ENCODE measurements at places on chromosomes 2 and 18.

- DNase-seq, result no peak
These were observed 98.7 kb downstream of the COPS8 start for GRCh38 chr2:237184192-237184918.

- no peak for DNase-seq
These were observed 183.3 kb downstream of the CAMKMT start for GRCh38 chr2:44545005-44545404.

GRCh38 chr2:19496646-19497045, 138.2 kb upstream of the OSR1 start:
- no peak for DNase-seq

- DNase-seq, result no peak
These were observed 43.7 kb upstream of the FOSL2 start for GRCh38 chr2:28348921-28349320.

DNA sequence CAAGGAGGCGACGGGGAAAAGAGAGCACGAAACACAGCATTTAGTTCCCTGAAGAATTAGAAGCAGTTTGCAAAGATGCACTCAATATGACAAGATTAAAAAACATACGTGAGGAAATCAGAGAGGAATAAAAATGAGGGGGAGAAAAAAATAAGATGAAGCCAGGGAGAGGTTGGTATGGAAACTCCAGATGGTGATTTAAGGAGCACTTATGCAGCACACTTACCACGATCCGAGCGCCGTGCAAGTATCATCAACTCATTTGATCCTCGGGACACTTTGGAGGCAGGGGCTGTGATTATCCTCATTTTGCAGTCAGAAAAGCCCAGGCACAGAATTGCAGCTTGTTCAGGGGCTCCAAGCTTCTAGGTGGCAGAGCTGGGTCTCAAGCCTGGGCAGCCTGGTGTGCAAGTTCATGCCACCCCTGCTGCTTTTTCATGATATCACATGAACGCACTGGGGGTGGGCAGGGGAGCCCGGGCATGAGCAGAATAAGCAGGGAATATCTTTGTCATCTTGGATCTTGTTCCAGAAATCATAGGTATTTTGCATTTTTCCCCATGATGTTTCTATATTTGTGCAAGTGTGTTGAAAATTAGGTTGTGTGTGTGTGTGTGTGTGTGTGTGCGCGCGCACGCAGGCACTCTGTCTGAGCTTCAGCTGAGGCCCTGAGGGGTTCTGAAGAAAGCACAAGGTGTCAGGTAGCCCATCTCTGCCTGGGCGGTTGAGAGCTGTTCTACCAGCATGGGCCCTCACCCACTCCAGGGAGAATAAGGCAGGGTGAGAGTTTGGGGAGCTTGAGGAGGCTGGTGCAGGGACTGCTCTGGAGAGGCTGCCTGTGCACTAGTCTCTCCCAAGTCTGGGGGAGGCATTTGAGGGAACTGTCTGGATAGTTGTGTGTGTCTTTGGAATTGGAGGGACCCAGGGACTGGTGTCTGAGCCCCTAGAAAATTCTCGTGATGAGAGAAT, 25.0 kb upstream of the PDIA6 start:
- no peak for DNase-seq

- no peak for DNase-seq
These were observed 25.1 kb downstream of the BMP10 start for GRCh38 chr2:68846091-68846490.

GRCh38 chr2:142531377-142531776, 346.1 kb upstream of the KYNU start:
- DNase-seq, result no peak

GRCh38 chr18:8747440-8747937, 42.1 kb downstream of the MTCL1 start:
- DNase-seq, result no peak

DNA sequence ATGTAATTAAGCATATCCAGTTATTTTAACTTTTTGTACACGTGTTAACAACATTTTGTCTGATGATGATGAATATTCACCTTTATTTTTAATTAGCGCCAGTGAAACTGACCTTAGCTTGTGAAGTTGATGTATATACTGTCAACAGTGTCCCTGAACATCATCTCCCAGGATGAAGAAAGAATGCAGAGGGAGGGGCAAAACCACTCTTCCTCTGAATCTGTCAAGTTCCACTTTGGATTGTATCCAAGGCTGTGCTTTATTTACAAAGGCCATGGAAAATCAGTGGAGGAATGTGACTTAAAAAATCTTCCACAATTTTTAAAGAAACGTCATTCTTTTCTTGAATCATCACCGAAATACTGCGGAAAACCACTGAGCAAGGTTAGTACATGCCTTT, 4.5 kb upstream of the RMDN2 start:
- DNase-seq, result no peak

GRCh38 chr2:177606636-177607035, 214.1 kb downstream of the AGPS start:
- DNase-seq, result no peak

- DNase-seq, result no peak
These were observed 18.5 kb downstream of the TRAK2 start for GRCh38 chr2:201432621-201433393.

DNA sequence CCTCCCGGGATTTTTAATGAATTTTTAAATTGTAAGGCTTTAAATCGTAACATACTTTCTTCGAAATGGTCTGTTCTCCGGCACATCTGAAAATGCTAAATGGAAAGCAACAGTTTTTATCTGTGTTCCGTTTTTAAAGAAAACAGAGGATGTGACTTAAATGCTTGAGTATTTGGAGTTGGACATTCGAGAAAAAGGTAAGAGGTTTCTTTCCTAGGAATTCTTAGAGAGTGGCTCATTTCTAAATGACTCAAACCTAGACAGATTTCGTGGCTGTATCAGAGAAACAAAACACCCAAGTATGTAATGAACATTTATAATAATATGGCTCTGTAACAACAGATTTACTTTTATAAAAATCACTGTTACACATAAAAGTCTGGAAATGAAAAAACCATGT, 177.6 kb upstream of the CCDC68 start:
- DNase-seq, result no peak

DNA sequence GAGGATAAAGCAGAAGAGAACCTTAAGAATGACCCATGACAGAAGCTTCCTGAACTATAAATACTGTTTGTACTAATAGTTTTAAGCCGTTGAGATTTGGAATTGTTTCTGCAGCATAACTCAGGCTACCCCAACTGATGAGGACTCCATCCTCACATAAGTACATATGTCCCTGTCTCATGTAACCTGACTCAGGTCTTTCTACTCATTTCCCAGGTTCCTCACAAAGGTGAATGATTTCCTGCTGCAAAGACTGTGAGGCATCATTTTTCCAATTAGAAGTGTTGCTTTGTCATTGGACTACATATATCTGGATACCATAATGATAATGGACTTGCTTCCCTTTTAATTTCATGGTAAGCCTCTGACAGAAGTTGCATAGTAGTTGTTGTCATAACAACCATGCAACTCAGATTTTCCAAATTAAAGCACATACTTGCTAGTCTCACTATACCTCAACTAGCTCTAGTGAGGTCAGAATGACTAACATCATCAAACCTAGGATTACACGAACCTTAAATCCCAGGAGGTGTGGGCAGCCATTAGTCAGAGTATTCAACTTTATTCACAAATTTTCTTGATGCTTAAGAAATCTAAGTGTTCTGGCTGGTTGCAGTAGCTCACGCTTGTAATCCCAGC, 38.0 kb upstream of the NEDD4L start:
- no peak for DNase-seq

DNA sequence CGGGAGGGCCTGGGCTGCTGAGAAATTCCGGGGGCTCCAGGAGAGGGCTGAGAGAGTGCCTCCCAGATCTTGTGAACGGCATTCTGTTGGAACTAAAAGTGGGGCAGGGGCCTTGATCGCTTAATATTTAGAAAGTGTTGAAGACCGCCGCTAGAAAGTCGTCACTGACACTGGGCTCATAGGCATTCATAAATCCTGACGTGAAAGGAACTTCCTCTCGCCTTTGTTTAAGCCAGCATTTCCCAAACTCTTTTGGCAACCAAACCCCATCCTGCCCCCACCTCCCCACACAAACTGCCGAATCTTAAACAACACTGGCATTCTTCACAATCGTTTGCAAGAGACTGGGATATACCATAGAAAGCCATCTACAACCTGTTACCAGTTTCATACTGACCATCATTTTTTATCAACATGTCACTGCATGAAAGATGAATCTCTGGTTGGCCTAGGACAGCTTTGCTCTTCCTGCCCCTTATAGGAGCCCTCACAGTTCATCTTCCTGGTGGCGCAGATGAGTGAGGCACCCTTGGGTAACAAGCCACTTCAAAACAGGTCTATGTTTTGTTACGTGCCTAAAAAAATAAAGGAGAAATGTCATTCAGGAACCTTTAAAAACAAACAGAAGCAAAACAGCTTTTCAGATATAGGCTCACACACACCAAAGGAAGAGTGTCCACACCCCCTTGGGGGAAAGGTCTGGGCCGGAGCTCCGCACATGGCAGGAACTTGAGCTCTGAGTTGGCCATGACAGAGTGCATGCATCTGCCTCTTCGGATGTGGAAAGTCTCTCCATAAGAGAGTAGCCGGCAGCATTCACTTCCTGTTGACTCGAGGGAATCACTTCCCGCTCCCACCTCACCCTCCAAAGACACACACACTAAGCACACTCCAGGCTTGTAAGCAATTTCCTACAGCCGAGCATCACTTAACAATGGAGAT, 13.0 kb downstream of the MTERF4 start:
- DNase-seq, result no peak

DNA sequence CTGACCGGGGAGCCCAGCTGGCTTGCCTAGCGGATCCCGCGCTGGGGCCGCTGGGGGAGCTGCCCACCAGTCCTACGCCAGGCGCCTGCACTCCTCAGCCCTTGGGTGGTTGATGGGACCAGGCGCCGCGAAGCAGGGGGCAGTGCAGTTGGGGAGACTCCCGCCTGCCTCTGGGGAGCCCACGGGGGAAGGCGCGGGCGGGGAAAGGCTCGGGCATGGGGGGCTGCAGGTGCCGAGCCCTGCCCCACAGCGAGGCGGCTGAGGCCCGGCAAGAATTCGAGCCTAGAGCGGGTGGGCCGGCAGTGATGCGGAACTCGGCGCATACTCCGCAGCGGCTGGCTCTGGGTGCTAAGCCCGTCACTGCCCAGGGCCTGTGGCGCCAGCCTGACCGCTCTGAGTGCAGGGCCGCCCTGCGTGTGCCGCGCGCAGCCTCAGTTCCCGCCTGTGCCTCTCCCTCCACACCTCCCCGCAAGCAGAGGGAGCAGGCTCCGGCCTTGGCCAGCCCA, 249.1 kb upstream of the TEKT4 start:
- DNase-seq, result no peak

DNA sequence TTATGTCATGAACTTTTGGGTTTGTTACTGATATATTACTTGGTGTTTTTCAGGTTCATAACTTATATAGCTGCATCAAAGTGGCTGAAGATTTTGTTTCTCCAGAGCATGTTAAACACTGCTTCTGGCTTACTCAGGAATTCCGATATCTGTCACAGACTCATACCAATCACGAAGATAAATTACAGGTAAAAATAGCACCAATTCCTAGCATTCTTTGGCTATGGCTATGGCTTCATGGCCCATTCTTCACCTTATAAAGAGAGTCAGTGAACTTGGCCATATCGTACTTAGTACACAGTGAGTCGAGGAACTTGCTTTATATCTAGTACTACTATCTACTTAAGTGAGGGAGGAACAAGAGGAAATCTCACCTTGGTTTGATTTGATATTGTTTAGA, 49.9 kb downstream of the KDM3A start:
- DNase-seq, result no peak

- DNase-seq, result no peak
These were observed 42.7 kb downstream of the ACSL3 start for GRCh38 chr2:222903234-222904220.

- no peak for DNase-seq
These were observed 11.3 kb upstream of the YPEL5 start for GRCh38 chr2:30135541-30135940.

DNA sequence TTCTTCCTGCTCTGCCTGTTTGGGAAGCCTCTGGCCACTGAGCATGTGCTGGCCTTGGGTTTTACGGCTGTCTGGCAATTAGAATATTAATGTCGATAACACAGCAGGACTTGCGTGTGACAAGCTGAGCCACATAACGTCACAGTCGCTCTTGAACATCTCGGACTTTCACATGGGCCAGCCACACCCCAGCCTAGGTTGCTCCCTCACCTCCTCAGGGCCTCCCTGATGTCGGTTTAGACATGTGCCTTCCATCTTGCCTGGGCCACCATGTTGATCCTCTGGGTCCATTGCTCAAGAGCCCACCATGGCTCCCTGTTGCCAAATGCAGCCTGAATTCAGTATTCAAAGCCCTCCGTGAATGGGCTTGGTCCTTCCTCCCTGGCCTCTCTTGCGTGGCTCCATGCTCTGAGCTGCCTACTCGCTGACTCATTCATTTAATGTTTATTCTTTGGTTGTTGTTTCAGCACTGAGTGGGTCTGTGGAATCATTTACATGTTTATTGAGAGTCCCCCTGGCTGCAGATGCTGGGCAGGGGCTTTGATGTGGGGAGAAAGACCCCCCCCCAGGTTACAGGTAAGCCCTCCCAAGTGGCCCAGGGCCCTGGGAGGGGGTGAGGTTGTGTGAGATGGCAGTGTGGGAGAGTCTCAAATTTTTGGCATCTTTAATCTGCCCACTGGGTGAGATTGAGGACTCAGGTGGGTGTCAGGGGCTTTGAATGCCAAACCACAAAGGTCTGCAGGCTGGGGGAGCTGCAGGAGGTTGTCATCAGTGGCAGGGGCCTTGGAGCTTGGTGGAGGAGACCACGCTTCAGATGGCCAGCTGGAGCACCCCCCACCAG, 62.0 kb downstream of the ODC1 start:
- DNase-seq, result no peak

DNA sequence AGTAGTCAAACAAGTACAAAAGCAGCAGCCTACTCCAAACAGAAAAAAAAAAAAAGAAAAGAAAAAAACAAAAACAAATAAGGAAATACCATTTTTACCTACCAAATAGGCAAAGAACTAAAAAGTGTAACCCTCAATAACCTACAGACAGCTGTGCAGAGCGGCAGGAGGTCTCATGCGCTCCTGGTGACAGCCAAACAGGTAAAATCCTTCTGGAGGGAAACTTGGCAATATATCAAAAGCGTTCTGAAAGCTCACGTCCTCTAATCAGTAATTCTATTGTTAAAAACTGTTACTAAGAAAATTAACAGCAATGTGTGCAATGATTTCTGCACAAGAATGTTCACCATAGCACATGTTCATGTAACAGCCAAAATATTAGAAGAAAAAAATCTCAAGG, 105.6 kb downstream of the AFF3 start:
- no peak for DNase-seq

All from stimulated activated CD8-positive, alpha-beta memory T cell treated with anti-CD3 and anti-CD28 coated beads, Interleukin-7, amount 100 ng/mL, for 1 hour (primary cell).